ENCODE measurements at places on chromosomes 4 and X.

- peak; percentile 49 for DNase-seq
Observed at GRCh38 chr4:38503689-38504395, 160.2 kb upstream of the KLF3 start.

GRCh38 chr4:5964030-5964429, 54.2 kb downstream of the C4orf50 start:
- no peak for DNase-seq

GRCh38 chrX:24925430-24925829, 90.3 kb downstream of the ARX start:
- peak; percentile 8 for DNase-seq

- no peak for DNase-seq
Observed at GRCh38 chrX:13131396-13132137, 87.1 kb upstream of the FAM9C start.

DNA sequence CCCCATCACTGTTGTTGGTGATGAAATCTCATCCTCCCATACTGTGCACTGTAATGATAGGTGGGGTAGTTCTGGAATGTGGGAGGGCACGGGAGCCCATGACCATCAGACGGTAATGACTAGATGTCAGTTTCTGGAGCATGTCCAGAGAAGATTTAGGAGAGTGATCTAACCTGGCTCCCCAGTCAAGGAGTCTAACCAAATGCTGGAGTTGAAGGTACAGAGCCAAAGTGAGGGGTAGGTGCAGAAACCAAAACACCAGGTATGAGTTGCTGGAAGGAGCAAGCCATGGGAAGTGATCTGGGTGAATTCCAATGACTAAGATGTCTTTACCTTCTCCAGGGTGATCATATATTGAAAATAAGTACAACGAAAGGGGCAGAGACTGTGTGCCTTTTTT, 296.9 kb downstream of the INPP4B start:
- DNase-seq = no peak

- no peak for DNase-seq
Observed at GRCh38 chr4:10161146-10161545, 44.5 kb upstream of the WDR1 start.

- DNase-seq = no peak
Observed at GRCh38 chr4:186932196-186932595, 208.5 kb upstream of the FAT1 start.

GRCh38 chr4:968621-969394, 4.6 kb downstream of the DGKQ start:
- DNase-seq = no peak

GRCh38 chr4:54368281-54369265, 139.5 kb downstream of the PDGFRA start:
- DNase-seq = no peak

- no peak for DNase-seq
Observed at GRCh38 chr4:108878806-108879205, 116.0 kb upstream of the ETNPPL start.

- DNase-seq = no peak
Observed at GRCh38 chr4:88673886-88674285, 23.7 kb downstream of the NAP1L5 start.

DNA sequence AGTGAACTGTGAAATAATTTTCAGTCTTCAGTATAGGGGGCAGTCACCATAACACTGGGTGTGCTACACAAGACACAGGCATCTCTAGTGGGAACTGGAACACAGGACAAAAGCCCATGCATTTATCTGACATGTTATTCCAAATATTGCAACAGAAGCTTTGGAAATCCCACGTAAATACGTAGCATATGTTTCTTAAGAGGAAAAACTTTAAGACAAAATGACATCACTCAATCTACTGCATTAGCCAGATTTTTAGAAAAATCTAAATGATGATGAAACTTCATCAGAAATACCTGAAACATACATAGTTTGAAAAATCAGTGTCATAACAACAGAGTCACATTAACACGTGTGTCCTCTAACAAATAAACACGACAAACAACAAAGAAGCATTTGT, 14.5 kb downstream of the SHISA3 start:
- no peak for DNase-seq

DNA sequence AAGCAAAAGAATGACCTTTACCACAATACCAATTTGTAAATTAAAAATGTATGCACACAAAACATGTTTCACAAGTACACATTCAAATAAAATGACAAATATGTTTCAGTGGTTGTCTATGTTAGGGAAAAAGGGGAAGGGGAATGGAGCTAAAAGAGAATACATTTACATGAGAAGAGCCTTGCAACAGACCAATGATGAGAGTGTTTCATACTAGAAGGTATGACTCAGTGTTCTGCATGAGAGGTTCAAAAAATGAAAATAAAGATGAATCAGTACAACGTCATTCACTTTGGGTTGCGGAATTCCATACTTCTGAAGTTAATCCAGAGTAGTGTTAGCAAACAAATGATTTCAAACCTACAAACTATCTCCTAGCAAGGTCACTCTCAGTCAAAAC, 51.7 kb downstream of the RPGR start:
- DNase-seq = no peak

GRCh38 chr4:952881-953573, 20.3 kb downstream of the DGKQ start:
- no peak for DNase-seq

DNA sequence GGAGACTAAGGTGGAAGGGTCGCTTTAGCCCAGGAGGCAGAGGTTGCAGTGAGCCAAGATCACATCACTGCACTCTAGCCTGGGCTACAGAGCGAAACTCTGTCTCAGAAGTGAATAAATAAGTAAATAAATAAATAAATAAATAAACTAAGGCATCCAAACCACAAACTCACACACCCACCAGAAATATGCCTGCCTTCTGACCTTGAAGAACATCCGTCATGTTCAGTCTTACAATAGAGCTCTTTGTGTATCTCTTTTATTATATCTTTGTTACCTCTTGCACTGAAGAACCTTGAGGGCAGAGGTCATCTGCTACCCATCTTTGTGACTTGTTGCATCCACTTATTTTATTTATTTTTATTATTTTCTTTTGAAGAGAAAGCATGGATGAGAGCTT, 71.6 kb downstream of the PRRG1 start:
- no peak for DNase-seq

- DNase-seq = no peak
Observed at GRCh38 chr4:42750856-42751255, 94.0 kb upstream of the ATP8A1 start.

GRCh38 chrX:120749141-120749846, 119.4 kb upstream of the C1GALT1C1 start:
- DNase-seq = no peak

GRCh38 chr4:17063888-17064287, 165.4 kb upstream of the LDB2 start:
- no peak for DNase-seq

GRCh38 chrX:46754586-46755061, 4.3 kb downstream of the SLC9A7 start:
- DNase-seq = no peak

- no peak for DNase-seq
Observed at GRCh38 chr4:100960232-100960631, 387.1 kb downstream of the PPP3CA start.

- no peak for DNase-seq
Observed at GRCh38 chr4:160406263-160406825, 1303.5 kb downstream of the RAPGEF2 start.

DNA sequence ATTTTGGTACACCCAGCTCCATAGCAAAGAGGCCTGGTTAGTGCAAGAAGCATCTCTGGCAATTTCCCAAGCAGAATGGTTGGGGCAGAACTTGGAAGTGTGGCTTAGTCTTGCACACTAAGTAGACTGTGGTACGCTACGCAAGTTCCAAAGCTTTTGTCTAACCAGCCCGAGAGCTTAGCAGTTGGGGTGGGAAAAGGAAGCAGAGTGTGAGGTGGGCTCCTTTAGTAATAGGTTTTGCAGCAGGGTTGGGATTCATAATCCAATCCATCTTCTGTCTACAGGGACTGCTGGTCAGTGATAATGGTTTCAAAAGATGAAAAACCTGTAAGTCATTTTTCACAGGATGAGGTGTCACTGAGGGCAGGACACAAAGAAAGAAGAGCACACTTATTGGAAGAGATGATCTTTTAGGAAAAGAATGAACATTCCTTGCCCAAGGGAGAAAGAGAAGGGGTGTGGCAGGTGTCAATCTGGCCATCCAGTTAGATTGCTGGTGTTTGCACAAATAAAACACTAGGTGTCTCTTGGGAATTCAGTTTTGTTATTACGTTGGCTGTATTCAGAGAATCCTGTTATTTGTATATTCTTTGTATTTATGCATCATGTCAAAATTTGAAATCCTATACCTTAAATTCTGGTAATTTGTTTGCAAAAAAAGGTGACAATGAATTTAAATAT, 244.3 kb downstream of the GPAT3 start:
- DNase-seq = no peak

DNA sequence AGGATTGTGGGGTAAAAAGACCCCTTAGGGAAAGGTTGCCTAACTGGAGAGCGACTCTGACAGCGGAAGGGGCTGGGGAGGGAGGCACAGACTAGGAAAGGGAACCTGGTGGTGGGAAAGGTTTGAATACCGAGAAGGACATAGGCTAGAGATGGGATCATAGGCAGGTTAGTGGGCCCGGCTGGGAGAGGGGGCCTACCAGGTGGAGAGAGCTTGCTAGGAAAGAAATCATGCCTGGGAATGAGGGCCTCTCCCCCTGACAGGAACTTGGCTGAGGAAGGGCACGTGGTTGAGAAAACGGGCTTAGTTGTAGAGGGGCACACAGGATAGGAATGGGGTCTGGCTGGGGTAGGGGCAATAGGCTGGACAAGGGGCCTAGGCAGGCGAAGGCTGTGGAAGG, 4.4 kb downstream of the OTUD6A start:
- no peak for DNase-seq

- peak; percentile 16 for DNase-seq
Observed at GRCh38 chr4:83558059-83558653, 22.2 kb downstream of the GPAT3 start.

GRCh38 chr4:5079581-5079980, 28.3 kb downstream of the STK32B start:
- DNase-seq = no peak

DNA sequence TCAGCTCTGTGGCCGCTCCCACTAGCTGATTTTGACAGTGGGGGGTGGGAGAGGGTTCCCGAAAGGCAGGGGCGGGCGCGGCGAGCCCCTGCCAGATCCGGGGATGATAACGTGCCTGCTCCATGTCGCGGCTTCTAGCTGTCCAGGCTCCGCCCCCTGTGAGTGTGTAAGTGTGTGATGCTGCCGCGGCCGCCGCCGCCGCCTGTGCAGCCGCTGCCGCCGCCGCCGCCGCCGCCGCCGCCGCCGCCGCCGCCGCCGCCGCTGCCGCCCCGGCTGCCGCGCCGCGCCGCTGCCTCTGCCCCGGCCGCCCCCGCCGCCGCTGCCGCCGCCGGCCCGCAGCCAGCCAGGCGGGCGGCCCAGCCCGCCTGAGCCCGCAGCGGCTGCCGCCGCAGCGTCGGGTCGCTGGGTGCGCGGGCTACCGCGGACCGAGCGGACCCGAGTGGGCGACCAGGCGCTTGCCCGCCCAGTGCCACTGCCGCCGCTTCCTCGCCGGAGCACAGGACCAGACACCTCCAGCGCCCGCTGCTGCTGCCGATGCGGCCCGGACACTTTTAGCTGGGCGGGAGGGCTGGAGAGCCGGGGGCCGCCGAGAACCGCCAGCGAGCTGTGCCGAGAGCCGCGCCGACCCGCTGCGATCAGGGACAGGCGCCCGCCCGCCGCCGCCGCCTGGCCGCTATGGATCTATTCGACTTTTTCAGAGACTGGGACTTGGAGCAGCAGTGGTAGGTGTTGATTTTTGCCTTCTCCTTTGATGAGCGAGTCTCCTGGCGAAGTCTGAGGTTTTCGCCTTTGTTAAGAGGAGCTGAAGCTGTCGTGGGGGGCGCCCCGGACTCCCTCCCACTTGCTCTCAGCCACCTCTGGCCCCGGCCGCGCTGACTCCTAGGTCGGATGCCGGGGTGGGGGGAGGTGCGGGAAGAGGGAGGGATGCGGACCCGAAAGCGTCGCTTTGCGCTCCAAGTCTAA, at the start of gene AFF2:
TSS of gene AFF2 (plus strand) at position 195 of the 963 bp plus-strand sequence. CDS start at position 676, 481 bp downstream.
- peak; percentile 29 for DNase-seq

- DNase-seq = no peak
Observed at GRCh38 chr4:176298664-176299063, 21.1 kb upstream of the SPCS3 start.

DNA sequence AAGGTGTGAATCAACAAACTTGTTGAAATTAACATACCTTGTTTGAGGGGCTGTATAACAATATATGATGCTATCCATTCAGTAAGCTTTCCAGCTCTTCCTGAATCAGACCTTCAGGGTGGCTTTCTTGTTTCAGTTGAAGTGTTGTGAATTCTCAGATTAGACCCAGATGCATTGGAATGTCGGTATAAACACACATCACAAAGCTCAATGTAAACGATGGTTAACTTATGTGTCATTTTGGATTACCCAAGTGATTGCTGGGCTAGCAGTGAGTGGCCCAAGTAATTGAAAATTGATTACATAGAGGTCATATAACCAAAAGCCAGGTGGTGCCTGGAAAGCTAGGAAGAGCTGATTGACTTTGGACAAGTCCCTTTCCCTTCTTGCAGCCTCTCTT, 115.0 kb downstream of the SHROOM4 start:
- DNase-seq = no peak

DNA sequence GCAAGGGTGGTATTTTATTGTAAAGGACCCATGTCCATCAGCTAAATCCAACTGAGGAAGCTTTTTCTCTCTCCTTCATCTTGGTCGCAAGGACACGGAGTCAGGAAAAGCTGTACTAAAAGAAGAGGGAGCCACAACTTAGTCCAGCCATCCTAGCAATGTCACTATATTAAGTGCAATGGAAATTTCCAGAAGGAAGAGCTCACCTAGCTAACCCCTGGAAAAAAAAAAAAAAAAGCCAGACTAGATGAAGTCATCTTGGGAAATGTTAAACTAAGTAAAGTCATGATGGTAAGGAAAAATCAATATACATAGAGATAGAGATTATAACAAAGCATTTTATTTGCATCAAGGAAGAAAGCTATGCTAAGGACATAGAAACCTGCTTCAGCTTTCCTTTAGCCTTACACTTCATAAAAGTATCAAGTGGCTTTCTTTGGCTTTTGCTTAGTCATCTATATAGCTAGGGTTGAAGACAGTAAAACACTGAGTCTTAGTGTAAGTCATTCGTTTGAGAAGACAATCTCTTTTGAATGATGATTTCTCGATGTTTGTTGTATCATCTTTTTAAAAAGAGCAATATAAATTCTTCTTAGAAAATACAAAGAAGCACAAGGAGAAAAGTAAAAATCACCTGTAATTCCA, 18.6 kb upstream of the CA5B start:
- DNase-seq = no peak

DNA sequence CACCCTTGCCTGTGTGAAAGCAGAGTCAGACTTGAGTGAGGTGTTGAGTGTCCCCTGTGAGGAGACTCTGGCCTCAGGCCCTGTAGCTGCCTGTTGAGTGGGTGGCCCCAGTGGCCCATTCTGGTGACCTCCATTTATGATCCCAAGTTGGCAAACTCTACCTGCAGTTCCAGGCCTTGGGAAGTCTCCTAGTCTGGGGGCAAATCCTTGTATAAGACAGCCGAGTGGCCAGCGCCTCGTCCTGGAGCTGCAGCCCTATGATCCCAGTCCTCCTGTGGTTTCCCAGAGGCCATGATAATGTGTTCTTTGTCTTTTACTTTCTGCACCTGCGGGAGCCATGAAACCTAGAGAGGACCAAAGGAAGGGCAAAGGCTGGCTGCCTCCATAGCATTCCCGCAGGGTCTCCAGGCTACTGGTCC, 58.7 kb downstream of the NBDY start:
- no peak for DNase-seq

Measured in activated CD4-positive, alpha-beta T cell treated with anti-CD3 and anti-CD28 coated beads, Interleukin-2, amount 50 U/mL, for 16 hours (primary cell).